KG1 (cell line): ENCODE measurements at places on chromosomes 4 and X.

DNA sequence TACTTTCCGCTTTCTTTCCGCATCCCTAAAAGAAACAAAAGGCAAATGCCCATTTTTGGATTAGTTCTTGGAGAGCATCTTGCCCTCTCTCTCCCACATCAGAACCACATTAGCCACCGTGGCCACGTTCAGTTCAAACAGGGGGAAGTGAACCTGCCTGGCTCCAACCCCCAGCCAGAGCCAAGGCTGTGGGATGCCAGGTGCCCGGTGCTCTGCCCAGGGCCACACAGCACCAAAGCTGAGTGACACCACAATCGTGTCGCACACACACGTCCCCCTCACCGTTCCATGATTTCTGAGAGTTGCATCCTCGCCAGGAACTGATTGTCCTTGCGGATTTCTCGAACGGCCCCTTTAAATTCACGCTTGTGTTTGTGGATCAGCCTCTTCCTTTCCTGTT lies 24.3 kb downstream of the NOP14 start:
- DNase-seq = no peak

DNA sequence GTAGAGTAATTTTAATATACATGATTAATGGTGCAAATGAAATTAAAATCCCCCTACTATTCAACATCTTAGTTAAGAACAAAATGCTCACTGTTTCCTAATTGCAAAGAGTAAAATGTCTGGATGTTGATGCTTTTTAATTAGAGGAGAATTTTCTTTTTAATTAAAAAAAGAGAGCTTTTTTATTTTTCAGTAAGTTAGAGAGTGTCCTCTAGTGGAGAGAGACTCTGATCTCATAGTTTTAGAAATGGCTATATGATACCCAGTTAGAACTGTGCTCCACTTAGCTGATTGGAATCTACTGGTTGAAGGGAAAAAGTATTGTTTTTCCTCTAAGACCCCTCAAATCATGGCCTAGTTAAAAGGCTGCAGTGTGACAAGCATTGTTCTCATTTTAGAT lies 312.0 kb upstream of the MAGEB2 start:
- DNase-seq = no peak

DNA sequence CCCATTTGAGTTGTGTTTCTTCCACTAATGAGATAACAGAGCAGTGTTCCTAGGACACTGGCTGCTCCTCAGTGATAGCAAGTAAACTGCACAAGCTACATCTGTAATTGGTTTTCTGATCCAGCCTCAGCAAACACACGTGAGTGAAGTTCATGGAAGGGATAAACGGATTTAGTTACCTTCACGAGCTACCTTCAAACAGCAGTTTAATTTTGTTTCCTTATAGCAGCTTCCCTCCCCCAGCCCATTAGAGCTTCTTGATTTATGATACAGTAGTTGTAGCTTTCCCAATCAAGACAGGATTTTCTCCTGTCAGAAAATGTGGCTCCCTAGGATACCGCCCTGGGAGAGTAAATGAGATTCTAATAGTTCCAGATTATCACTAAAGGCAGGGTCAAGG lies 634.2 kb upstream of the FAT1 start:
- DNase-seq = no peak

DNA sequence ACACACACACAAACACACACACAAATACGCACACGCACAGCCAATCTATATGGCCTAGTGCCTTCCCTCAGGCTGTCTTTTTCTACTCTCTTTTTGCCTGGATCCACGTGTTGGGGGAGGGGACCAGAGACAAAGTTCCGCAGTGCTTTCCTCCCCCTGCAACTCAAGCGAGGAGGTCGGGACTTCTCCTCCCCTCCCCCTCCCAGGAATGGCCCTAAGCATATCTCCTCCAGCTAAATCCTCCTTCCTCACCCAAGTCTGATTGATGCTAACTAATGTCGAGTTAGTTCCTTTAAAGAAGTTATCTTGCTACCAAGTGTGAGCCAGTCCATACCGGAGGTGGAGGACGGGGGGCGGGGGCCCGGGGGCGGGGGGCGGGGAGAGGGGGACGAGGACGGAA lies 141.2 kb upstream of the ZIC3 start:
- DNase-seq = no peak

DNA sequence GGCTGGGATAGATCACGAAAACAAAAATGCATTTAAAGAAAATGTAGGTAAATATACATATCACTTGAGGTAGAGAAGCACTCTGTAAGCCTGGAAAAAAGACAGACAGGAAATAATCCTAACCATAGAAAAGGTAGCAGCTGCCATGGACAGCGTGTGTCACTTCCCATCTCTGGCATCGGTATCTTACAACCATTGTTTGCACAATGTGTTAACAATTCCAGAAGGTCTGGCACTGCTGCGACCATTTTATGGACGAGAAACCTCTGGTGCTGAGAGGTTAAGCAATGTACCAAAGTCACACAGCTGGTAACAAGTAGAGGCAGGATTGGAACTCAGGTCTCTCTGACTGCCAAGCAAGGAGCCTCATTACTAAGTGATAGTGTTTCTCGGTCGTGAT lies 1.7 kb upstream of the MTNR1A start:
- DNase-seq = no peak

GRCh38 chr4:15238720-15239119 lies 189.1 kb upstream of the C1QTNF7 start:
- peak; percentile 4 for DNase-seq

DNA sequence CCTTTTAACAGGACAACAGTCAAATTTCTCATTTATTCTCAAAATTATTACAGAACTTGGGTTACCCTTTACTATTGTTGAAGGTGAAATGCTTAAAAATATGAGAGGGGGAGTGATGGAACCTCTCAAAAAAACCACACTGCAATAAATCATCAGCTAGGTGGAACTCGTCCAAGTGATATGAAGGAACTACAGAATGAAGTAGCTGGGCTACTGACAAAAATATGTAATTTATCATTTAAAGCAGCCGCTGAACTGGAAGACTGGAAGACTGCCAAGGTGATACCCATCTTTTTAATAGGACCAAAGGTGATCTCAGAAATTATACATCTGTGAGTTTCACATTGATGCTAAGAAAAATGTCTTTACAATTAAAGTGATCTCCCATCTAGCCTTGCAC lies 597.7 kb upstream of the TENM3 start:
- DNase-seq = no peak

DNA sequence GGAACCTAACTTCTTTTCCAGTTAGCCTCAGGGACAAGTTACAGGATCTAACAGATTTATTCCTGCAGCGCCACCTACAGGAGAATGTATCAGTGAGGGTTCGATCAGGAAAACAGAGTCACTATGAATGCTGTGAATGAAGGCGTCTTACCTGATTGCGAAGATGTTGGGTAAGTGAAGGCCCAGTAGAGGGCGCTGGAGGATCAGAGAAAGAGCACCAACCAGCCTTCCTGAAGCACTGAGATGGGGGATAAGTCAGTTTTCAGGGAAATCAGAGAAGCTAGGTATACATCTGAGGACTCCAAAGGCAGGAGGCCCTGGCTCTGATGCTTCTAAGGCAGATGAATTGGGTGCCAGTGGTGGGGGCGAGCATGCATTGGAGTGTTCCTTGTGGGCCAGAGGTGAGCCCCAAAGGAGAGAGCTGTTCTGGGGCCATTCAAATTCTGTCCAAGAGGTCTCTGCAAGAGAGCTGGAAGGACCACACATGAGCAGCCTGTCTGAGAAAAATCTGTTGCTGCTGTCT lies 169.9 kb upstream of the AADAT start:
- DNase-seq = peak; percentile 41

GRCh38 chrX:103783971-103784370 lies 7.3 kb downstream of the PLP1 start:
- DNase-seq = no peak

DNA sequence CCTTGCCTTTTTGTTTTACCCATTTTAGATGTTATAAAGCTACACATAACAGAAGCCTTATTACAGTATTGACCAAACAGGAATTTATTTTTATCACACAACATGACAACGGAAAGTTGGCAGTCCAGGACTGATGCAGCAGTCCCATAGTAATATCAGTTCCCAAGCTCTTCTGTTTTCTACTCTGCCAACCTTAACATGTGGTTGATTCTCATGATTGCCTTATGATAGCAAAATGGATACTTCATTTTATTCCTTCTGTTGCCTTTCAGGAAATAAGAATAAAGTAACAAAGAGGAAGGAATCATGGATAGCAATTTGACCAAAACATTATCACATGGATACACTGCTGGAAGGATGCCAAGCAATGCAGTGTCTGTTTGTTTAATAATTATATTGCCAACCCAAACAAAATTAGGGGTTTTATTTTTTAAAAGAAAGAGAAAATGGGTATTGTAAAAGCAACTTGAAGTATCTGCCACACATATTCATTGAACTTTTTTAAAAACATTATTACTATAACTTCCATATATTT lies 275.7 kb downstream of the STPG2 start:
- no peak for DNase-seq

GRCh38 chr4:25702848-25703247 lies 47.2 kb downstream of the SLC34A2 start:
- no peak for DNase-seq

DNA sequence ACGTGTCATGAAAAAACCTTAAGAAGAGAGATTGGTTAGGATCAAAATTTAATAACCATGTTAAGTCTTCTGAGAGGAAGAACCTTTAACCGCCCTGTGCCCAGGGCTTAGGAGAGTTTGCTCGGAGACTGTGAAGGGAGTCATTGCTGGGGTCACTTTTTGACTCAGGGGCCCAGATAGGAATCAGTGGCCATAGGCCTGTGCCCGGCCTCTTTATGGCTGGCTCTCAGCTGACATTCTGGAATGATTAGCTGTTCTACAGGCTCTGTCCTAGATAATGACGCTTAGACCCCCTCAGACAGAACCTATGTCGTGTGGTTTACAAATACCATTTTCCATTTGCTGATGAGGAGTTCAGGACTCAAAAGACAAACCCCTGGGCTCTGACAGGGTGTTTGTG lies 174.1 kb downstream of the DCLK2 start:
- no peak for DNase-seq

DNA sequence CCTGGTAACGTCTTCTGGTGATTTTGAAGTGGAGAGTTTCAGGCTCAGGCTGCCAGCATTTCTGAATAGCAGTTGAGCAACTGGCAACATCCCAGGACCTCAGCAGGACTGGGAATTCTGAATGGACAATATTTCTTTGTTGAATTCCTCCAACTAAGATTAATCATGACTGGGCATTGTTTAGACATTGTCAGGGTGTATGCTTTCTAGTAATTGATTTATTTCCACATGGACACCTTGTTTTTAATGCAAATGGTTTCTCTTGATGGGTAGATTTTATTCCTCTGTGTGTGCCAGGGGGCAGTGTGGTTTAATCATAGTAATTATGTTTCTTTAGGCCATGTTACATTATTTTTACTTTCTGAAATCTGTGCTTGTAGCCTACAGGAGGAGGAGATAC lies 1004.7 kb upstream of the LCORL start:
- DNase-seq = no peak

DNA sequence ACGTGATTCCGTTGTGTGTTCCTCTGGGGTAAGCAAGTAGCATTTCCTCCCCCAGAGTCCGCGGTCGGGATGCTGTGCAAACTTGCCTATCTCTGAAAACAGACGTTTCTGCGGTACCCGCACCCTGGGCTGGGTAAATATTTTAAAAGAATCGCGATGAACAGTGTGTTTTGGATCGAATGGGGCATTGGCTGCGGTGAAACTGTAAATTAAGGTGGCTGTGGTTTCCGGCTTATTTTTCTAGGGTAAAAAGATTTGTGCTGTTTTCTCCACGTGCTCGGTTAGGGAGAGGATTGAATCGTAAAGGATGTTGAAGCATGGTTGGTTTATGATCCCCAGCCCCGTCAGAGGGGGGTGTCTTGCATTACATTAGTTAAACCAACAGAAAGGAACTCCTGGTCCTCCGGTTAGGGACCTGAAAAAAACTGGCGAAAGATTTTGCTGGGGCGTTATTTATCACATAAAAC lies 1.2 kb downstream of the HHIP start:
- DNase-seq = no peak

- DNase-seq = no peak
These were observed 2.7 kb downstream of the TCEANC start for GRCh38 chrX:13655674-13656073.

GRCh38 chr4:41427931-41428600 lies 109.9 kb upstream of the LIMCH1 start:
- DNase-seq = no peak

- no peak for DNase-seq
These were observed 2.4 kb upstream of the IRAK1 start for GRCh38 chrX:154022108-154022507.

DNA sequence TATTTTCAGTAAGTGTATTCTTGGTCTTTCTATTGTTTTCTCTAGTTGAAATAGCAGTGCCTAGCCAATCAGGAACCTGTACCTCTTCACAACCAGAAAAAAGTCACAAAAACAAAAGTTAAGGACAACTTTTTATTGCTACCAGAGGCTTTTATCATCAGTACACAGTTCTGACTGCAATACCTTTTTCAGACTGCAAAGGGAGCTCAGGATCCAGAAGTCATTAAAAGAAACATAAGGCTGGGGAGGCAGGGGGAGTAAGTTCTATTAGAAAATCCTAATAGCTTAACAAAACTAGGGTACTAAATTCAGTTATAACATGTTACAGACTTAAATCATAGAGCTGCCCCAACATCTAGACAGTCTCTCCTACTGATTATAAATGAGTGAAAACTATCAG lies 28.8 kb downstream of the CCNI start:
- no peak for DNase-seq

- DNase-seq = no peak
These were observed 897 bp upstream of the FBXL5 start for GRCh38 chr4:15656038-15656470.

DNA sequence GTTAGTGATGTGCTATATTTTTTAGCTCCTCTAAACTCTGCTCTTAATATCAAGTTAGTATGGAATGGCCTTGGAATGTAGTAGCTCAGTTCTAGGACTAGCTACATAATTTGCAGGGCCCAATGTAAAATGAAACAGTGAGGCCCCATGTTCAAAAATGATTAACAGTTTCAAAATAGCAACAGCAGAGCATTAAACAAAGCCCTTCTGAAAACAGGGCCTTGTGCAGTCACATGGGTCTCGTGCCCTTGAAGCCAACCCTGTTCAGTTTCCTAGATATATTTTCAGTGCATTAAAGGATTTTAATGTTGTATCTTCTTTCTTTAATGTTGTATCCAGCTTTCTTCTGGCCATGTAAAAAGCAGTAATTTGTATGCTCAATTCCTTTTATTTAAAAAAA lies 82.1 kb downstream of the TASL start:
- DNase-seq = no peak

DNA sequence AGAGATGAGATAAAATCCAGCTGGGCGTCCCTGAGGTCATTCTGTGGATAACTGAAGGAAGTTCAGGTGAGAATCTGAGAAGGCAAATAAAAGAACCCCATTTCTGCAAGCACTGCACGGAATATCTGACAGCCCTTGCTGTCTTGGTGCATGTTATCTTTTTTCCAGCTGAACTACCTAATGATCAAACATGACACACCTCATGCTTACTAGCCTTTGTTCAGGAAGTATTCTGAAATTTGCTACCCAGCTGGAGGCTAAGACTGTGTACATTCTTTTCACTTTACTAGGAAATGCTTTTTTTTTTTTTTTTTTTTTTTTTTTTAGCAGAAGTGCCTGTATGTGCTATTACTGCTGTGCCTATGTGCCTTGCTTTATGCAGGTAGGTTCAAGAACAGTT lies 718.1 kb downstream of the SMARCA1 start:
- no peak for DNase-seq

- no peak for DNase-seq
These were observed 2.3 kb downstream of the LRBA start for GRCh38 chr4:151012820-151013219.

- no peak for DNase-seq
These were observed 137.8 kb upstream of the GPR101 start for GRCh38 chrX:137171626-137172025.

GRCh38 chr4:136731025-136731424 lies 801.3 kb downstream of the PCDH18 start:
- no peak for DNase-seq

GRCh38 chrX:17559728-17560379 lies 177.4 kb upstream of the SCML1 start:
- no peak for DNase-seq
